Mesendoderm (in vitro differentiated cells): ENCODE measurements at places on chromosomes 7 and 10.

DNA sequence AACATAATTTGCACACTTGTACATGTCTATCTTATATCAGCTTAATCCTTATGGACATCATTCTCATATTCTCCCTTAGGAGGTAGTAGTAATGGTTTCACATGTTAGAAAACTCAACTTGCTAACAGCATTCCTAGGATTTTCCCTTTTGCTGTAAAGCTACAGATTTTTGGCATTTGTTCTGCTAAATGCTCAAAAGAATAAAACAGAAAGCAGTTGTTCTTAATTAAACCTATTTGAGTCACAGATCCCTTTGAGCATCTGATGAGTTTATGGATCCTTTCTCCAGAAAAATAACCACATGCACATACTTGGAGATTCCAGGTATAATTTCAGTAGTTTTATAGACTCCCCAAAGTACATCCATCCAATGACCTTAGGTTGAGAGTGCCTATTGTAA lies 122.9 kb upstream of the BET1 start:
- no peak overlapping the region for H3K4me3 ChIP-seq
- no peaks in the 10 kb centered on the region for H3K4me1 ChIP-seq
- H3K27ac ChIP-seq: no peak overlapping the region

GRCh38 chr7:128115821-128116723 lies 84.8 kb upstream of the LRRC4 start:
- H3K4me1 ChIP-seq: no peaks in the 10 kb centered on the region
- H3K36me3 ChIP-seq: no peaks in the 10 kb centered on the region
- DNase-seq: peak; percentile 61
- H3K27me3 ChIP-seq: no peaks in the 10 kb centered on the region
- H3K27ac ChIP-seq: no peak overlapping the region

DNA sequence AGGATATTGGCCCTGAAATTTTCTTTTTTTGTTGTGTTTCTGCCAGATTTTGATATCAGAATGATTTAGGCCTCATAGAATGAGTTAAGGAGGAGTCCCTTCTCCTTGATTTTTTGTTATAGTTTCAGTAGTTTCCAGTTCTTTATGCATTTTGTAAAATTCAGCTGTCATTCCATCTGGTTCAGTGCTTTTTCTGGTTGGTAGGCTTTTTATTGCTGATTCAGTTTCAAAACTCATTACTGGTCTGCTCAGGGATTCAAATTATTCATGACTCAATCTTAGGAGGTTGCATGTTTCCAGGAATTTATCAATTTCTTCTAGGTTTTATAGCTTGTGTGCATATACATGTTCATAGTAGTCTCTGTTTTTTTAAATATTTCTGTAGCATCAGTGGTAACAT lies 10.1 kb upstream of the TMEM196 start:
- no peaks in the 10 kb centered on the region for H3K36me3 ChIP-seq
- H3K4me1 ChIP-seq: no peaks in the 10 kb centered on the region
- no peak overlapping the region for H3K4me3 ChIP-seq
- DNase-seq: no peak
- H3K27ac ChIP-seq: no peak overlapping the region

GRCh38 chr7:32117837-32118236 lies 47.6 kb upstream of the PDE1C start:
- H3K27ac ChIP-seq: no peak overlapping the region
- no peak overlapping the region for H3K4me3 ChIP-seq
- H3K36me3 ChIP-seq: no peaks in the 10 kb centered on the region
- no peaks in the 10 kb centered on the region for H3K4me1 ChIP-seq
- no peaks in the 10 kb centered on the region for H3K27me3 ChIP-seq

- H3K4me3 ChIP-seq: no peak overlapping the region
- DNase-seq: no peak
- H3K4me1 ChIP-seq: no peaks in the 10 kb centered on the region
- no peak overlapping the region for H3K27ac ChIP-seq
- no peaks in the 10 kb centered on the region for H3K27me3 ChIP-seq
These were observed 165.1 kb downstream of the TNS3 start for GRCh38 chr7:47416492-47417480.

DNA sequence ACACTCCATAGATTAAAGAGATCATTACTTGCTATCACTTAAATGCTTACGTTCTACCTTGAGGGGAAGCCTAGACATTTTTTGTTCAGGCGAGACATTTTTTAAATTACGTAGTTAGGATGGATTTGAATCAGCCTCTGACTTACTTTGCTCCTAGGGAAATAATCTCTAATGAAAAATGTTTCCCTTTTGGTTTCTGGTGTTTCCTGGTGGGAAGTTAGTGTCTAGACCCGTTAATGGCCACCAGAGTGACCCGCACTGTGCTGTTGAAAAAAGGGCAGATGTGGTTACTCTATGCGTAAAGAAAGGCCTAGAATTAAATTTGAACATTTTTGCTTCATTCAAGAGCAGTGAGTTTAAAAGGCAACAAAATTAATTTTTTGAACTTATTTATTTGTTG lies 3.8 kb downstream of the ZNF365 start:
- H3K36me3 ChIP-seq: no peaks in the 10 kb centered on the region
- peaks cover 7% of the 10 kb centered on the region for H3K27me3 ChIP-seq
- DNase-seq: no peak
- no peaks in the 10 kb centered on the region for H3K4me1 ChIP-seq
- no peak overlapping the region for H3K27ac ChIP-seq
- no peak overlapping the region for H3K4me3 ChIP-seq

GRCh38 chr10:68302503-68302823 lies 29.4 kb upstream of the HNRNPH3 start:
- H3K4me3 ChIP-seq: no peak overlapping the region
- no peaks in the 10 kb centered on the region for H3K27me3 ChIP-seq
- no peaks in the 10 kb centered on the region for H3K4me1 ChIP-seq
- H3K36me3 ChIP-seq: no peaks in the 10 kb centered on the region
- H3K27ac ChIP-seq: no peak overlapping the region

DNA sequence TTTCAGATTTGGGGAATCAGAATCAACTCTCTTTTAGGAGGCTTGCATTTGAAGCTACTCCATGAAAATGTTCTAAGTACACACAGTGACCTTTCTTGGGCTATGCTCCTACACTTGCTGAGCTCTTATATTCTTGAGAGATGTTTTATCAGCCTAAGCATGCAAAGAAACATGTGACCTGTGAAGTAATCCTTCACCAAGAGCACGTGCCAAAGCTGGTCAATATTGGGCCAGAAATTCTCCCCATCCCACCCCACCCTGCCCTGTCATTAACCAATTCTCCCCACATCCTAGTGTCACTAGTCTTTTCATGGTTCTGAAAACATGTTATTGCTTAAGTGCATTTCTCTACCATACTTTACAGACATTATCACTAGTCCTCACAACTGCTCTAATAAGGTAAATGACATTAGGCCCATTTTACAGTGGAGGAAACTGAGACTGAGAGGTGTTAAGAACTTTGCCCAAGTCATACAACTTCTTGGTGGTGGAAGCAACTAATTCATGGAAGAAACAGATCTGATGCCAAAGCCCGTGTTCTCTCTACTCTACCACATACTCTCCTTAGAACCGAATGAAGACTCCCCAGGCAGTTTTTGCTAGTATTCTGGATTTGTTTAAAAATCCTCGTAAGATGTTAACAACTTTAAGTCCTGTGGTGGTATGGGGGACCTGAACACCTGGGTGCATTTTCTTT lies 200.6 kb downstream of the PTEN start:
- H3K4me3 ChIP-seq: no peak overlapping the region
- no peaks in the 10 kb centered on the region for H3K27me3 ChIP-seq
- H3K27ac ChIP-seq: no peak overlapping the region
- no peaks in the 10 kb centered on the region for H3K36me3 ChIP-seq

DNA sequence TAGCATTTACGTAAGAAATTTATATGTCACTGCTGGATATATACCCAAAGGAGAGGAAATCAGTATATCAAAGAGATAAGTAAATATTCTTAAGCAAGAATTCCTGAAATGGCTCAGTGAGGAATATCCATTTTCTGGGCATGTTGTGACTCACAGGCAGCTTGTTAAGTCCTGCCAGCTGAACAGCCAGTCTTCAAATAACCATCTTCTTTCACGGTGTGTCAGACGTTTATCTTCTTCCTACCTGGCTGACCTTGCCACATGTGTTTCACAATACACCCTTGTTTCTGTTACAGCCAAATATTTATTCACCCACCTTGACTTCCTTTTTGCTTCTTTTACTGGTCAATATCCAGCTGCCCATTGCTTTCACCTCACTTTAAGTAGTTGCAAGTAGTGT lies 648.1 kb downstream of the ANKRD7 start:
- H3K36me3 ChIP-seq: no peaks in the 10 kb centered on the region
- DNase-seq: peak; percentile 44
- no peaks in the 10 kb centered on the region for H3K27me3 ChIP-seq
- H3K27ac ChIP-seq: no peak overlapping the region
- H3K4me1 ChIP-seq: peaks cover 3% of the 10 kb centered on the region

DNA sequence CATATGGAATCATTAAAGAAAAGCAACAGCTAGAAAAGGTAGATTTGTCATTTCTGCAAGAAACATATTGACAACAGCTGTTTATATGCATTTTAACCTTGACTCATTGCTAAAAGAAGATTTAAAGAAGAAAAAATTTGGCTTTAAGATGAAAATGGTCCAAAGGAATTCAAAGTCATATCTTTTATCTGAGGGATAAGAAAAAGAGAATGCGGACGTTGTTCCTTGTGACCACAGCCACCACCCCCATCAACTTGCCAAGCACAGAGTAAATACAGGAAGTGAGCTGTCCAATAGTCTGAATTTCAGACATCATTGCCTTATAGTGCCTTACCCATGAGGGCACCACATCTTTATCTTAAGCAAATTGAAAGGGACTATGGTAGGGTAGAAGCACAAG lies 7.3 kb upstream of the CRPPA start:
- H3K4me3 ChIP-seq: no peak overlapping the region
- DNase-seq: no peak
- H3K27me3 ChIP-seq: no peaks in the 10 kb centered on the region
- H3K36me3 ChIP-seq: no peaks in the 10 kb centered on the region

GRCh38 chr7:11609096-11609670 lies 222.8 kb downstream of the THSD7A start:
- no peaks in the 10 kb centered on the region for H3K36me3 ChIP-seq
- H3K4me3 ChIP-seq: no peak overlapping the region
- DNase-seq: no peak
- no peaks in the 10 kb centered on the region for H3K4me1 ChIP-seq
- H3K27me3 ChIP-seq: no peaks in the 10 kb centered on the region

DNA sequence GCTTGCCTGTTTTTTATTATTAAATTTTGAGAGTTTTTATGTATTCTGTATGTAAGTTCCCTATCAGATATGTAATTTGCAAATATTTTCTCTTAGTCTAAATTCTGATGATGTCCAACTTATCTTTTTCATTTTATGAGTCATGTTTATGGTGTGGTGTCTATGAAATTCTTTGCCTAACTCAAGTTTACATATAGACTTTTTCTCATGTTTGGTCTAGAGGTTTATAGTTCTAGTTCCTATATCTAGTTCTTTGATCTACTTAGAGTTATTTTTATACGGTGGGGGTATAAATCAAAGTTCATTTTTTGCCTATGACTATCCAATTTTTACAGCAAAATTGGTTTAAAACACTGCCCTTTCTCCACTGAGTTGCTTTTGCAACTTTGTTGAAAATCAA lies 26.3 kb upstream of the CCDC7 start:
- no peak for DNase-seq
- H3K27ac ChIP-seq: no peak overlapping the region
- no peak overlapping the region for H3K4me3 ChIP-seq

DNA sequence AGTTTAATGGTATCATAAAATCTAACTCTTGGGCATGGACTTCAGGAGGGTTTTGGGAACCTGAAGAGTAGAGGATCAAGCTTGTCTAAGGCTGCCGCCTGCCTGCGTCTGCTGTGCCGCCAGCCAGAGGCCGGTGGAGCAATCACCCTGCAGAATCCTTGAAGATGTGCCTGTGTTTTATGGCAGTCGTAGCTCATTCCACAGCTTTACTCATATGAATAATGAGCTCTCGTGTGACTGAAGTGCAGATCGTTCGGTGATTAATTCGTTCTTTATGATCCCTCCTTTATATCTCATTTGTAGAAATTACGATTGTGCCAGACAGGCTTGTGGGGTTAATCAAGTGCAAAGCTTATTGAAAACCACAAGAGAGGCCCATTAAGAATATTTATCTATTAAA lies 100.8 kb downstream of the ACTR3B start:
- no peaks in the 10 kb centered on the region for H3K4me1 ChIP-seq
- no peak overlapping the region for H3K4me3 ChIP-seq
- no peaks in the 10 kb centered on the region for H3K27me3 ChIP-seq
- H3K27ac ChIP-seq: no peak overlapping the region
- no peaks in the 10 kb centered on the region for H3K36me3 ChIP-seq

DNA sequence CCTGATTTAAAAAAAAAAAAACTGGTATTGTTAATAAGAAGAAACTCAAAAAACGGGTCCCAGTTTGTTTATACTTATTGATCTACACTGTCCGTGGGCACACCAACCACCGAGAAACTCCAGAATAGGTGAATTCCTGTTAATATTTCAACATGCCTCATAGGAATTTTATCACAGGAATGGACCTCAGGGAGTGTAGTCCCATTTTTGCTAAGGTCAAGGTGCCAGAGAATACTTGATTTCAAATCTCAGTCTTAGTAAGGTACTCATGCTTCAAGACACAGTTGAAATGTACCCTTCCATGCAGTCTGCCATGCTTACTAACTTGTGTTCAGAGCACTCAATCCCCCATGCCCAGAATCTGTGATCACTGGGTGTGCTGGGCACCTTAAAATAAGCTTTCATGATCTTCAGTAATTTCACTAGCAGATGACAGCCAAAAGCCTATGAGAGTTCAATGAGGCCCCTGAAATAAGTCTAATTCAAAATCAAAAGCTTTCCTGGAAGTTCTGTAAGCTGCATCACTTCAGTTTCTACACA lies 385.7 kb downstream of the TNS3 start:
- no peak for DNase-seq
- no peaks in the 10 kb centered on the region for H3K36me3 ChIP-seq
- no peak overlapping the region for H3K27ac ChIP-seq
- H3K4me1 ChIP-seq: no peaks in the 10 kb centered on the region

DNA sequence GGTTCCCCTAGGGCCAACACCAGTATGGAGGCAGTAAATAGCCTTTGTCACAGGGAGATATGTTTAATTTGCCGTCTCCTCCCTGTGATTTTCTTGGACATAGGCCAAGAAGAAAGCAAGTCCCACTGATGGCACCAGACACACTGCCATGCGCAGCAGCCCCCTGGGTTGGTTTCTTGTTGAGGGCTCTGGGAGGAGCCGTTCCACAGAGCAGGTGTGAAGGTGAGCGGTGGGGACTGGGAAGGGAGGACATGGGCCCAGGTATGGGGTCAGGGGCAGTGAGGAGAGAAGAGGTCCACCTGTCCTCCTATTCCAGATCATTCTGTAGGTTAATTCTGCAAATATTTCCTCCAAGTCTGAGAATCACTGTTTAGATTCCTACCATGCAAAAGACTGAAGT lies 376.1 kb downstream of the PLXNA4 start:
- H3K27ac ChIP-seq: no peak overlapping the region
- H3K4me3 ChIP-seq: no peak overlapping the region
- no peaks in the 10 kb centered on the region for H3K4me1 ChIP-seq
- DNase-seq: no peak
- no peaks in the 10 kb centered on the region for H3K36me3 ChIP-seq
- H3K27me3 ChIP-seq: no peaks in the 10 kb centered on the region
